ENCODE measurements at places on chromosomes 2 and 18.

GRCh38 chr18:33330711-33331110 lies 109.8 kb downstream of the CCDC178 start:
- DNase-seq: no peak

- DNase-seq: no peak
Measured at GRCh38 chr2:160365716-160366367, 127.8 kb downstream of the RBMS1 start.

GRCh38 chr2:216033403-216033802 lies 20.1 kb upstream of the MREG start:
- DNase-seq: no peak

GRCh38 chr18:37225279-37225678 lies 340.3 kb downstream of the CELF4 start:
- no peak for DNase-seq

DNA sequence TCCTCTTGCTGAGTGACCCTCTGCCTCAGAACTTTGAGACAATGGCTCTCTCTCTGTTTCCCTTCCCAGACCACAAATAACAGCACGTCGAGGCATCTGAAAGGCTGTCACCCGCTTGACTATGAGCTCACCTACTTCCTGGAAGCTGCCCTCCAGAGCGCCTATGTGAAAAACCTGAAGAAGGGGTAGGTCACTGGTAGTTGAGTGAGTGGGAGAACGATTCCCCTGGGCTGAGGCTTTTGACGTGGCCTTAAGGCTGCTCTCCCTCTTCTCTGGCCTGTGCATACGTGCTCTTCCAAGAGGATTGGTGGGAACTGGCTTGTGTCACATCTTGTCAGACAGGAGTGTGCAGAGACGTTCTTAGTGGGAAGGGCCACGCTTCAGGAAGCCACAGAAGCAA lies 63.1 kb upstream of the MCFD2 start:
- no peak for DNase-seq

- no peak for DNase-seq
Measured at GRCh38 chr2:39099870-39100728, 20.8 kb downstream of the SOS1 start.

DNA sequence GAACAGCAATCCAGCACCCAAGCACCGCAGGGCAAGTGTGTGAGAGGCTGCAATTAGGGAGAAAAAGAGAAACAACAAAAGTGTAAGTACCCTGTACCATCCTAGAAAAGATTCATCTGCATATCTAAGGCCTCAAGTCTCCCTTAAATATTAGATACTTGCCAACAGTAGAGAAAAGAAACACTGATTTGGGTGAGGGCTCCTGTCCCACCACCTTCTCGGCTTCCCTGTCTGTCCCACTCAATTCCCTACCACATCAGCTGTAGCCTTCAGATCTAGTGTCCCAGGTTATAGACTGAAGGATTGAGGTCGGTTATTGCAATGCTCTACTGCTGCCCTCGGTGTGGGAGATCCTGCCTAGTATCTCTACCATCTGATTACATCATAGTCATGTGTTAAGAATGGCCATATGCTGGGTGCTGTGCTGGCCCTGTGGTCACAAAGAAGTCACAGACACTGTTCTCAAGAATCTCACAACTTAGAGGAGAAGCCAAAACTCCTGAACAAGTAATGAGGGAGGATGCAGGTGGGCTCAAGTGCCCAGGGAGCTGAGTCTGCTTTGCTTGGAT lies 2.5 kb downstream of the RAX start:
- no peak for DNase-seq

- DNase-seq: no peak
Measured at GRCh38 chr2:176461809-176462670, 192.8 kb downstream of the MTX2 start.

- DNase-seq: no peak
Measured at GRCh38 chr2:39731546-39731945, 47.5 kb downstream of the THUMPD2 start.

DNA sequence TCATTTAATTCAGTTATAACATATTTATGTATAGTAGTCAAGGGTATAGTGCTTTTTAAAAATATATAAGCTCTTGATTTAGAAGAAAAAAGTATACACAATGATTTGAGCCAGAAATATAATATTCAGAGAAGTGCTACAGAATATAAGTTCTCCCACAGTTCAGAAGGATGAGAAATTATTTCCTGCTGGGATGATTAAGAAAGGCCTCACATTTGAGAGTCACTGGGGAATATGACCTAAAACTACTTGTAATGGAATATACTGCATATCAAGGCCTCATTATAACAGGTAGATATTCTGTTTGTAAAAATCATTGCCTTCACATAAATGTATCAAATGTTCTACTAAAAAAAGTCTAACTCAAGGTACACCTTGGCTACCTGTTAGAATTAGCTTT lies 203.5 kb downstream of the MBD2 start:
- DNase-seq: no peak

DNA sequence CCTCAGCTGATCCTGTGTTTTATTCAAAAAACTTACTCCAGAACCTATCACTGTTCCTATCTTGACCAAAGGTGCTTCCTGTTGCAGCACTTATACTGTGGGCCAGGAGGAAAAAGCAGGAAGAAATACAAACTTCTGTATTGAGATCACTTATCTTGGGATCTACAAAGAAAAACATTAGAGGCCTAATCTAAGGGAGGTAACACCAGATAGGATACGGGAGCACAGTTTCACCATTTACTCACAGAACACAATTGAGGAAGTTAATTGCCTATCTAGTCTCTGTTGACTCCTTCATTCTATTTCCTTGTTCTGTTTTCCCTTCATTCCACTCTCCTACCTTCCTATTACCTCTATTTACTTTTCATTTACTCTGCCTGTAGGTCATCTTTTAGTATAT lies 287.2 kb upstream of the LINC00305 start:
- DNase-seq: no peak

- DNase-seq: no peak
Measured at GRCh38 chr2:213787869-213788268, 503.6 kb downstream of the SPAG16 start.

DNA sequence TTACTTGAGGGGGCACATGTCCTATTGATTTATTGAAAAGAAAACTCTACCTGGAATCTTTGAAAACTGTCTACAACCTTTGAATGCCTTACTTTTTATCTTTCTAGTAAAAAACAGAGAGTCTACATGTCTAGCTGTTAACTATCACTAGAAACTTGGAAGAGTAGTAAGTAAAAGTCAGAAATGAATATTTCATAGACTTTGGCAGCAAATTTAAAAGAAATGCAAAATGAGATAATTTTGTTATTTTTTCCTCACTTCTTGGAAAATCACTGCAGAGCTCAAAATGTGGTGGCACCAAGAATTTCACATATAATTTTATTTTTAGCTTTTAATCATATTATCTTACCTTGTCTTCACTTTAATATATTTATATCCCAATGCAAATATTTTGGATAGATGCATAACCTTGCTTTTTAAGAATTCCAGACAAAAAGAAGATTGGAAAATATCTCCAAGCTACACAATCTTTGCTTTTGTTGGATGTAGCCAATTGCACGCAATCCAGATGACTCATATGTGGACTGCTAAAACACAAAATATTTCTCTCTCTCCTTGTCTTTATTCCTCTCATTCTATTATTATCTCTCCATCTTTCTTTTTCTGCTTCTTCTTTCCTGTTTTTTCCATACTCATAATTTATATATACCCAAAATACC lies 92.2 kb upstream of the DSEL start:
- no peak for DNase-seq

DNA sequence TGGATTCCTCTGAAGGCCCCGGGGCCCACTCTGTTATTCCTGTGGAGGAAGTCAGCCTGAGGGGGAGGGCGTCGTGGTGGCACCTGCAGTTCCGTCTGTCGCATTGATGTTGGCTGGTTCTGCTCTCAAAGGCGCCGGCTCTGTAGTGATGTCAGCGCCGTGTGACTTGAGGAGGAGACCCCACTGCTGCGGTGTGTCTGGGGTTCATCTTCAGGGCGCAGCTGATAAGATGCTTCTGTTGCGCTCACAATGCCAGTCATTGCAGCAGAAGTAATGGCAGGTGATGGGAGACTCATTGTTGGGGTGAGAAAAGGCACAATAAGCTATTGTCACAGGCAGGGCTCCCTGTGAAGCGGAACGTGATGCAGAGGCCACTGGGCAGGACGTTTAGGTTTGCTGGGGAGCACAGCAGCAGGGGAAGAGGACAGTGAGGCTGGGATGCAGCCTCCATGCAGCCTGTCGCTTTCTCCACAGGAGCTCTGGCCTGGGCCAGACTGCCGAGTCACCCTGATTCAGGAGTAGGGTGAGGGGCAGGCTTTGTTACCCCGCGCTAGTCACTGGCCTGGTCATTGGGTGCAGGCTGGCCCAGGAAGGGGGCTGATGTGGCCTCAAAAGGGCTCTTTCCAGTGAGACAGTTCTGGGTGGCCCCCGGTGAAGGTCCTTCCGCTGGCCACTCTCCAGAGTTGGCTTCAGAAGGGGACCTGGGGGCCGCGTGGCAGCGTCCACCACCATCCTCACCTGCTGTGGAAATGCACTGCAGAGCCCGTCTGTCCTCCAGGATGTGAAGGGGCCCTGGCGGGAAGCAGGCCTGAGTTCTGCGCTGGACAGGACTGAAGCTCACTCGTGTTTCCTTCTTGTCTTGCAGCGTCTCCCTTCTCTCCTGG lies 42.9 kb downstream of the SH3BP4 start:
- DNase-seq: no peak

- no peak for DNase-seq
Measured at GRCh38 chr2:35347561-35347960, 1008.0 kb upstream of the CRIM1 start.

GRCh38 chr18:74715865-74716712 lies 118.4 kb downstream of the ZNF407 start:
- DNase-seq: no peak

DNA sequence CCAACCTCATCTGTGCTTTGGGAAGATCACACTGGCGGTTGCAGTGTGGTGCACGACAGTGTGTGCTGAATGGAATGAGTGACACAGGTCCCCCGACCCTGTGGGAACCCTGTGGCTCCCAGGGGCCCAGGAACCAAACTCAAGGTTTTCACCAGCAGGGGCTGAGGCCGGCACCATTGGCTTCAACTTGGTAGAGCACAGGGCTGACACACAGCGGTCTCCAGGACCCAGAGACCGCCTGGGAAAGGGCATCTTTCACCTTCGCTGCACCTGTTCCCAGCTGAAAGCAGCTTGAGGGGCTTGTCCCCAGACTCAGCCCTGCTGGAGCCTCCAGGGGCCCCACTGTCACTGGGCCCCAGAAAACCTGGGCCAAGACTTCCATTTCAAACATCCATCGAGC lies 59.0 kb upstream of the ODC1 start:
- DNase-seq: no peak

GRCh38 chr2:2798337-2798736 lies 467.3 kb upstream of the MYT1L start:
- no peak for DNase-seq

DNA sequence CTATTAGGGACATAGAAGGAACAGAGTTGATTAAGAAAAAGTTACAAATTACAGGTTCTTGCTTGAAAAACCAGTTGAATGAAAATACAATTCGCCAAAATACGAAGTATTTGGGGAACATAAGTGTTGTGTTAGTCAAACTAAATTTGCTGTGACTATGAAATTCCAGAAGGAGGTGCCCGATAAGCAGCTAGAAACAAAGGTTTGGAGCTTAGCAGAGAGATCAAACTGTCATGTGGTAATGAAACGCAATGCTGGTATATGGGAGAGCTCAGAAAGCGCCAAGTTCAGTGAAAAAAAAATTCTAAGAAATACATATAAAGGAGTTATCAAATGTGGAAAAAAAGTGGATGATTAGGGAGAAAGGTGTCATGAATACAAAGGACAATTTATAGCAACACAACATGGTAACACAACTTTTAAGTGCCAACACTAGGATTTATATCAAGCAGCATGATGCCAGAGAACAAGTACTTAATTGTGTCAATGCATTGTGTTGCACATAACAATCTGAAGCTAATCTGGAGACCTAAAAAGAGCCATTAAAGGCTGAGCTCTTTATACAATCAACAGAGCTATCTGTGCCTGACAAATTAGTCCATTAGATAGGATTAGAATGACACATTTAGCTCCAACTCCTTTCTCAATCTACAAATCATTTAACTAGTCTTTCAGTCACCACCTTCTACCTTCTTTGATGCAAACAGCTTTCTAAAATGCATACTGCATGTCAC lies 31.2 kb downstream of the SMAD2 start:
- DNase-seq: no peak

- no peak for DNase-seq
Measured at GRCh38 chr2:218230882-218231281, 13.9 kb downstream of the ARPC2 start.

DNA sequence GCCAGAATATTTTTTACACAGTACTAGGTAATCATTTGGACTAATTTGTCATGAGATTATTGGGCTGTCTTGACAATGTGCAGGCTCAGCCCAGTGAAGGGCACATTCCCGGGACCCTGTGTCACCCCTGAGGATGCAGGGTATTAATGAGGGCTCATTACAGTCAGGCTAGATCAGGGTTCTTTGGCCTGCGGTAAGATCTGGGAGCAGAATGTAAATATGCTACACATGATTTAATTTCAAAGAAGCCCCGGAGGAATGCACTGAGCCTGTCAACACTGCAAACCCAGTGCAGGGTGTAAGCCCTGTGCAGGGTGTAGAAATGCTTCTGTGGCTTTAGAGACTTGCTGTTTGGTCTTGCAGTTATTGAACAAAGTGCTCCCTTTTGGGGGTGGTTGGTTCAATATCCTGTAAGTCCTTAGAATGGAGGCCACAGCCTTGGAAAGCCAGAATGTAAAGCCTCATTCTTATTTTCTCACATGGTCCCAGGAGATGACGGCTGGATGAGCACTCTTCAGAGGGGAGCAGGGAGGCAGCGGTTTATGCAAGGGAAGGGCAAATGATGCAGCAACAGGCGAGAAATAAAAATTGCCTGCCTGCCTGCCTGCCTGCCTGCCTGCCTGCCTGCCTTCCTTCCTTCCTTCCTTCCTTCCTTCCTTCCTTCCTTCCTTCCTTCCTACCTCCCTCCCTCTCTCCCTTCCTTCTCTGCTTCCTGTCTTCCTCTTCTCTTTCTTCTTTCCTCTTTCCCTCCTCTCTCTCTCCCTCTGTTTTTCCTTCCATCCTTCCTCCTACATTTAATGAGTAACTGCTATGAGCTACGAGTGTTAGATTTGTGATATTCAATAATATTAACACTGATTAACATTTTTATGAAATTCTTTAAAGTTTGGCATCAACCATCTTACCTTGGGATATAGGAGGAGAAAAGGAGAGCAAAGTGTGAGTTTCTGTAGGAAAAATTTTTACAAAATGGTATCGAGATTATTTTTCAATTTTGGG lies 148.8 kb downstream of the VAPA start:
- no peak for DNase-seq

DNA sequence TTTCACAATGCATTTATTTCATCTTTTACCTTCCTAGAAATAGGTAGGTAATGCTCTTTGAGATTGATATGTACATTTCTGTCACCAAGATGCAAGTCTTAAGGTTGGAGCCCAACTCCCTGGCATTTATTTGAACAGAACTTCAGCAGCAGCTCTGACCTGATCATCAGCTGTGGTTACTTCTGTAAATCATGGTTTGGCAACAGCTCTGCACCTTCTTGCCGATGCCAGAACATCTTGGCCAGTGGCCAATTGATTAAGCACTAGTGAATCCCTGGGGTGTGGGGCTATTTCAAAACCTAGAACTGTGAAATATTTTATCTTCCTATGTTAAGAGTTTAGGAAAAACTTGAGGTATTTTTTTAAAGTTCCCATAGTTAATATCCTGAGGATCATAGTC lies 124.8 kb upstream of the NYAP2 start:
- DNase-seq: no peak
